ENCODE measurements at places on chromosomes 3 and 15. TPM values are rescaled to one million over a fixed set of nuclear protein-coding genes. Genes with fewer than 3 reads are reported as not detected.

DNA sequence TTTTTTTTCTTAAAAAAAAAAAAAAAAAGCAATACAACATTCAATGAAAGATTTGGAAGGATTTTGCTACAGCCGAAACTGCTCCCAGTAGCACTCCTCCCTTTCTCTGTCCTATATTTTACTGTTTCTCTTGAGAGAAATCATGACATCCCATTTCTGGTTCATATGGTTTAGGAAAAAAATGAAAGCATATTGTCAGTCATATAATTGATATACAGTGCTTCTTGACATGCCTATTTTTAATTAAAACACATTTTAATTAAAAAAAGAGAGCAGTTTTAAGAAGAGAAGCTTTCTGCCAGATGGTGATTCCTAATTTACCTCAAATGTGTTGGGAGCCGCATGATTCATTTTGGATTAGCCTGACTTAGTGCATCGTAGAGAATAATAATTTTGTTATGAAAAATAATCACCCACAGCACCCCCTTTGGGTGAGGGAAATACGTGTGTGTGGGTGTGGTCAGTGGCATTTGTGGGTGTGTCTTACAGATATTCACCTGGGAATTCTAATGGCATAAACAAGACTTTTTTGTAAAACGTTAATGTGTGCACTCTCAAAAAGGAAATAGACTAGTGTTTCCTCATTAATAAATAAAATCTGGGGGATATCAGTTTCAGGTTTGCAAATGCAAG, 544.5 kb downstream of the MFSD1 start:
- no peak for DNase-seq

DNA sequence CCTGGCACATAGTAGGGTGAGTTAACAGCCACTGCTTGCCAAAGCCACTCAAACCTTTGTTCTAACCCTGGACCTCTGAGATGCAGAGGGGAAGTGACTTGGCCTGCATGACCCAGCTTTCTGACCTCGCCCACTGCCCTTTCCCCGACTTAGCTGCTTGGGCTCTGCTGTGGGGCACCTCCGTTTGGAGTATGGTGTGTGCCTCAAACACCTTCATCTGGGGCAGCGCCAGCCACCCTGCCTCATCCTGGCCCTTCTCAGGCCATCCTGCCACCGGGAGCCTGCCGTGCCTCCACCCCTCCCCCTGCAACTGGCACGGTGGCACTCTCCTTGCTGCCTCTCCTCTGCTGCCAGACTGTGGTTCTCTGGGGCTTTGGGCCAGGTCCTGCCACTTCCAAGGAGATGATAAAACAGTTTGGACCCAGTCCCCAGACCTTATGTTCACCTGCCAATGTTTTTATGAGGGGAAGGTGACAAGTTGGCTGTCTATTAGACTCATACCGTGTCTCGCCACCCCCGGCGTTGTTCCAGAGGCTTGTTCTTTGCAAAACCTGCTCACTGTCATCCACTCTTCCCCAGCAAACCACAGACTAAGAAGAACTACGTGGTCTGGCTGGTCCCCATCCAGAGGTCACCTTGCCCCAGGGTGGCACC, 32.2 kb downstream of the SLC6A6 start:
- peak; percentile 42 for DNase-seq

The GP9 gene
- total RNA-seq, result not detected

GRCh38 chr3:62226601-62227339, 146.6 kb downstream of the FEZF2 start:
- no peak for DNase-seq

DNA sequence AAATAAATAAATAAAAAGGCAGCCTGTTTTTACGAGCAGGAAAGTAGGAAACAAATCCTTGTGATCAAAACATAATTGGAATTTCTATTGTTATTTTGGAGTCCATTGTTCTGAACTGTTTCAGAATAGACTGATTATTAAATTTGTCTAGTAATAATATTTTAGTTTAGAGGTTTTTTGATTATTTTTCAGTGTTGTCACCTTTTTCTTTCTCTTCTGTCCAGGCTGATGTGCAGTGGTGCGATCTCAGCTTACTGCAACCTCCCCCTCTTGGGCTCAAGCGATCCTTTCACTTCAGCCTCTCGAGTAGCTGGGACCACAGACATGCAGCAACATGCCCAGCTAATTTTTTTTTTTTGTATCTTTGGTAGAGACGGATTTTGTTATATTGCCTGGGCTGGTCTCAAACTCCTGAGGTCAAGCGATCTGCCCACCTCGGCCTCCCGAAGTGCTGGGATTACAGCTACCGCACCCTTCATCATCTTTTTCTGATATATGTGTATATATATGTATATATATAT, 38.0 kb downstream of the KAT2B start:
- no peak for DNase-seq

GRCh38 chr15:71254491-71254890, 139.2 kb downstream of the THSD4 start:
- DNase-seq, result no peak
